GM12891 (cell line): ENCODE measurements at places on chromosomes 11 and 22.
A peak's percentile ranks its signal among the peaks of the same experiment; 100 is the strongest.

DNA sequence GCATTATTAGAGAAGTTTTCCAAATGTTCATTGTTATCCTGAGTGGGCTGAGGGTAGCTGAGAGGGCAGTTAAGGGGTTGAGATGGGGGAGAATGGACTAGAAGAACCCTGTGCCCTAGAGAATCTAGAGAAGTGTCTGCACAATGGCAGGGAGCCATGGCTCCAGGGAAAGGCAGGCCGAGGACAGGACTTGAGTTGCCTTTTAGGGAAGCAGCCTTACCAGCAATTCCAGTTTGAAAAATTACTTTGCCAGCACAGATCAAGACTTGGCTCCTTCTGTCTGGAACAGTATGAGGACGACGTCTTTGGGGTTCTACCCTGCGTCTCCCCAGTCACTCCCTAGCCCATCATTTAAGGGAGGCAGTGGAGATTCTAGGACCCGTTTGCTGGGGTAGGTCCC, 25.7 kb upstream of the MICAL3 start:
- DNase-seq = no peak

DNA sequence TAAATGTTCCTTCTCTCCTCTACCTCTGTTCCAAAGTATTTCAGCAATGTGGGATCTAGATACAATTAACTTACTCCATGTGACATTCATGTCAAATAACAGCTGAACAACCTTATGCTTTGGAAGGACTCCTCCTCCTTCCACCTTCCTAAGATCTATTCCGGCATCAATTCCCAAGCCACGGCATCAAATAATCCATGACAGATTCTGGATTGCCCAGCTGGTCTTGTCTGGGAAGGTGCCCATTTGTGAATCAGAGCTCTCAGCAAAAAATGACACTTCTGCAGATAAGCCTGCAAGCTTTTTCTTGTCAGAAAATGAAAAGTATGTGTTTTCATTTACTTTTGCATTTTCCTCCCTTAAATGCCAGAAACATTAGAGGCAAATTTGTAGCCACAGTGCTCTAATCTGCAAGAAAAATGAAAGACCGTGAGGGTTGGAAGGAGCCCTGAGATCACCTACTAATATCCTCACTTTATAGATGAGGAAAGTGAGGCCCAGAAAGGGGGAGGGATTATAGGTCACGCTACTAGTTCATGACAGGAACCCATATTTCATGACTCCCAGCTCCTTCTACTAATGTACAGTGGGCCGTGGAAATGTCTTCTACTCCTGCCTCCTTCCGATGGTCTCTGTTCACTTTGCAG, 124.0 kb downstream of the ME3 start:
- no peak for DNase-seq

- no peak for DNase-seq
Measured at GRCh38 chr22:43798492-43798891, 13.6 kb downstream of the EFCAB6 start.

DNA sequence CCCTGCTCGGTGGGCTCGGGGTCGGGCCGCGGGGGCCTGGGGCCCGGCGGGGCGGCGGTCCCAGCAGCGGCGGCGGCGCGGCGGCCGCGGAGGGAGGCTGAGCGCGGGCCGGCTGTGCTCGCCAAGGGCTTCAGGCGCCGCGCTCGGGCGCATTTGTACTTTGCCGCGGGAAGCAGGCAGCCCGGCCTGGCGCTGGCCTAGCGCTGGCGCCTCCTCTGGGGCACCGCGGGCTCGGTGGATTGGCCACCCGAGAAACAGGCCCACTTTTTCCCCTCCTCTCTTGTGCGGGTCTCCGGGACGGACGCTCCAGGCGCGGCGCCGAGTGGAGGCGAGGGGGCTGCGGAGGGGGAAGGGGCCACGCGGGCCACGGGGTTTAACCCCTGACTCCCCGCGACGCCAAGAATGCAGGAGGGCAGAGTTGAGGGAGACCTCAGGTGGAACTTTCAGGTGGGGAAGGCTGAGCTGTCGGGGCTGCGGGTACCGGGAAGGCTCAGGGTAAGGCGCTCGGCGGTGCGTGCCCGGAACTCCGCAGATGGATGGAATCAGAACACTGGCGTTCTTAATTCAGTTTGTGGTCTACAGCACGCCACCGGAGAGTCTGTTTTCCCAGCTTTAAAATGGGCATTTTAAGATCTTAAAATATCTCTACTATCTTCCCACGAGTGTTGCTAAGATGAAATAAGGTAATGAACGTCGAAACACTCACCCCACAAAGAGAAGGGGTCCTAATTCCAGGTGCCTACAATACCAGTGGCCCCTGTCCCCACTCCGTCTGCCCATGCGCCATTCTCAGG, at the start of gene CHRDL2:
Gene CHRDL2 (minus strand): TSS at position 126 of the 794 bp plus-strand sequence. CDS start 538 bp downstream, outside the sequence.
- no peak for DNase-seq

- no peak for DNase-seq
Measured at GRCh38 chr22:27912101-27912500, 7.0 kb downstream of the PITPNB start.

- DNase-seq = no peak
Measured at GRCh38 chr11:103942646-103943045, 93.8 kb upstream of the DDI1 start.

GRCh38 chr22:42560781-42561180, 7.0 kb downstream of the SERHL2 start:
- DNase-seq = no peak

- DNase-seq = no peak
Measured at GRCh38 chr22:33472462-33473344, 414.5 kb upstream of the SYN3 start.

GRCh38 chr11:122706291-122707088, 51.0 kb downstream of the UBASH3B start:
- no peak for DNase-seq

DNA sequence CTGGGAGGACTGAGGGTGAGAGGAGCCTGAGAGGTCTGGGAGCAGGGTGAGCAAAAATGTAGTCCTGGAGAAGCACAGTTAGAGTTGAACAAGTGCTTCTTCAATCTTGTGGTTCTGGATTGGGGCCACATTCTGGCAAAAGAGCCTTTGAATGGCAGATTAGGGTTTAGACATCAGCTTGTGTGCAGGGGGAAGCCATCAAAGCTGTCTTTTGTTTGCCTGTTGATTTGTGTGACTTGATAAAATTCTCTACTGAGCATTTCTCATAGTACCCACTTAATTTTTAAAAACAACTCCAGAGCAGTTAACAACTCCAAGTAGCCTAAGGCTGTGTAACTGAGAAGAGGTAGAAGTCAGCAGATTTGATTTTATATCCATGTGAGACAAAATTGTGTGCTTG, 166.2 kb downstream of the FAT3 start:
- no peak for DNase-seq

GRCh38 chr11:13686776-13687175, 18.3 kb downstream of the FAR1 start:
- no peak for DNase-seq

DNA sequence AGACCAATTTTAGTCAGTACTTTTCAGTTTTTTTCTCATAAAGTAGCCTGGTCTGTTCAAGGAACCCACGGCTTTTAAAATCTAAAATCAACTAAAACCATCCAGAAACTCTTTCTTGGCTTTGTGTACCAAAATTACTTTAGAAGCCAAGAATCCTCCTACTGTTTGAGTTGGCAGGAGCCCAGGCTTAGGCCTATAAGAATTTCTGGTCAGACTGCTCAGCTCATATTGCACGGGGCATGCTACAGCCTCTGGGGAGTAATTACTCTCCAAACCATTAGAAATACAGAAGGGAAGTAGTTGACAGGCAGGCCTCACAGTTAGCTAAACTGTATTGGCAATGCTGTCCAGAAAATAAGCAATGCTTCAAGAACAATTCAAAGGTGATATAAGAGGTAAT, 1862.9 kb upstream of the RAG2 start:
- DNase-seq = no peak

DNA sequence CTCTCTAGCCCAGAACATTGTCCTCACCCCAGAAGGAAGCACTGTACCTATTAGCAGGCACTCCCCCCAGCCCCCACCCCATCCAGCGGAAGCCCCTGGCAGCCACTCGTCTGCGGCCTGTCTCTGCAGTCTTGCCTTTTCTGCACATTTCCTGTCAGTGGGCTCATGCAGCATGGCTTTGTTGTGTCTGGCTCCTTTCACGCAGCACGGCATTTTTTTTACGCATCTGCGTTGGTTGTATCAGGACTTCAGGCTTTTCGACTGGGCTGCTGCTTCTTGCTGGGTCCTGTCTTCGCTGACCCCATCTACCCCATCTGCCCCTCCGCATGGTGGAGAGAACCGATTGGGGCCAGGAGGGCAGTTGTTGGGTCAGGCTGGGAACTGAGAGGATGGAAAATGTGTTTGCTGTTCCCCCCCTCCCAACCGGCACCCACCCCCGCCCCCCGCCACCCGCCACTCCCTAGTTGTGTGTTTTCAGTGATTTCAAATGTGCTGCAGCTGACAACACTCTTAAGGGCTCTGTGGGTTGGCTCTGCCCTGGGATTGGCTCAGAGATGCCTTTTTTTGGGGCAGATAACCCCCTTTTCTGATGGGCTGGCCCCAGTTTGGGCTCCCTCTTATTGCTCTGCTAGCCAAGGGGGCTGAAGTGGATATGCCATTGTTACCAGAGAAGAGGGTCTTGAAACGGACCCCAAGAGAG, 110.0 kb downstream of the KIAA1671 start:
- DNase-seq = no peak

DNA sequence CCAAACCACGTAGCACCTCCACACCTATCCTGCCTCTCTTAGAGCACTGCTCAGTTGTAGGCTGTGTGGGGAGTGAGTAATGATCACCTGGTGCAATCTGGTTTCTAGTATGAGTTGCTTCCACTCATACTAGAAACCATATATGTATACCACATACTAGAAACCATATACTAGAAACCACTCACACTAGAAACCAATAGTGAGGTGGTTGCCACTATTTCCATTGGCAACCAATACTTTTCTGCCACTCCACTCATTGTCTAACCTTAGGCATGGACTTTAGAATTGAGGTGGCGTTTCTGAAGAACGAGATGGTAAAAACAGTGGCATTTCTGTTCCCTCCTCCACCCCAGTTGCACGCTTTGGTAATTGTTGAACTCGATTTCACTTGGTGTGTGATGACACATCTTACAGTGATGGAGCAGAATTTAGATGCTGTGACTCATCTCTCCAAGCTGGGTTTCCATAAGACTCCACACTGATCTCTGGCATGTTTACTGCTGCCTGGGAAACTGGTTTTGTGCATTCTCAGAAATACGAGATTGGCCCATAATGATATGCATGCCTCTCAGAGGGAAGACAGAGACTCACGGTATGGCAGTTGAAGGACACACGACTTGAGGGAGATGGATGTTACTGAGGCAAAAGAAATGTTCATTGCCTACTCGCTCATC, 82.9 kb downstream of the KIRREL3 start:
- no peak for DNase-seq

GRCh38 chr22:33598821-33599220, 321.5 kb downstream of the LARGE1 start:
- no peak for DNase-seq

- DNase-seq = no peak
Measured at GRCh38 chr11:130448416-130449309, at the start of gene ADAMTS15. TSS of gene ADAMTS15 (plus strand) at chr11:130448645. CDS start at chr11:130448974, 329 bp downstream.

DNA sequence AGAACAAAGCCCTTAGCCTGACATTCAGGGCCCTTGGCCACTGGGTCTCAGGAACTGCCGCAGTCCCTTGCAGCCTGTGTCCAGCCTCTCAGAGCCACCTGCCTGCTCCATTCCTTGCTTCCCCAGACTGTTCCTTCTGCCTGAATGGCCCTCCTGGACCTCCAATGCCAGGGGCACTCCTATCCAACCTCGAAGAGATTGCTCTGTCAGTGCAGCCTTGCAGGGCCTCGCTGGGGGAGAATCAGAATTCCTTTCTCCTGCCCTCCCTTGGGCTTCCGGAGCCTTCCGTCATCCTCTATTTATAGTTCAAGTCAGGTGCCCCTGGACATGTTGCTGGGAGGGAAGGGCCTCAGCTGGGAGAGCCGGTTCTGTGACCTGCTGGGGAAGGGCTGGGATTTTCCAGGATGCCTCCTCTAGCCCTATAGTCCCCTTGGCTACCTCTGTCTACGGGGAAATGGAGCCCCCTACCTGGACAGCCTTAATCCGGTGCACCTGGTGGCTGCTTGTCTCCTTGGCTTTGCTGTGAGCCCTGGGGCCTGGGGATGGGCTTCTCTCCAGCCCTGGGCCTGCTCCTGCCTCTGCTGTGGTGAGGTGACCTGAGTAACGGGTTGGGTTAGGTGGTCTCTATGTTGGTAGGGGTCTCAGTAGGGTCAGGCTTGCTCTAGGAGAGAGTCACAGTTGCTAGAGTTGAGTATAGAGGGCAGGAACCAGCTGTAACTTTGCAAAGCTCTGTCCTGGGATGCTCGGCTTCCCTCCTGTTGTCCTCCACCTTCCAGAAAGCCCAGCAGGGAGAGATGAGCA, 45.9 kb upstream of the SYT7 start:
- DNase-seq = no peak

- DNase-seq = no peak
Measured at GRCh38 chr11:133082453-133082781, 449.9 kb downstream of the OPCML start.

DNA sequence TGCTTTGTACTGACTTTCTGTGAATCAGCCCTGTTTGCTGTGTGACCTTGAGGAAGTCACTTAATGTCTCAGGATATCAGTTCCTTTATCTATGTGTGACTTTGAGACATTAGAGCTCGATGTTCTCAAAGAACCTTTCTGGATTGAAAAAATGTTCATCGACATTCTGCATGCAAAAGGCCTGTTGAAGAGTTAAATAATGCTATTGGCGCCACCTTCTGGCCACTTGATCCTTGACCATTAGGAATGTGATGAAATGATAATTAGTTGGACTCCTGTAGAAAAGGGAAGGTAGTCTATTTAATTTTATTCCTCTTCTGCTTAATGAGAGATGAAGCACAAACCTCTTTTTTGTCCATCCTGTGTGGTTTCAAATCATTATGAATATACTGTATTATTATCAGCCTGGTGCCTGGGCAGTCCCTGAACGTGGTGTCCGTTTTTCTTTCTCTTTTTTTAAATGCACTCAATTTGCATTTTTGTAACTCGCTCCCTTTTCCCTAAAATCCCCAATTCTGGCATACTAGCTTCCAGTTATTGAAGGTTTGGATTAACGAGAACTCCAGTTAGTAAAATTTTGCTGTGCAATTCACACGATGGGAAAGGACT, 20.7 kb downstream of the ELF5 start:
- DNase-seq = peak; percentile 32

GRCh38 chr11:62883673-62884072, 3.0 kb downstream of the SLC3A2 start:
- DNase-seq = no peak

DNA sequence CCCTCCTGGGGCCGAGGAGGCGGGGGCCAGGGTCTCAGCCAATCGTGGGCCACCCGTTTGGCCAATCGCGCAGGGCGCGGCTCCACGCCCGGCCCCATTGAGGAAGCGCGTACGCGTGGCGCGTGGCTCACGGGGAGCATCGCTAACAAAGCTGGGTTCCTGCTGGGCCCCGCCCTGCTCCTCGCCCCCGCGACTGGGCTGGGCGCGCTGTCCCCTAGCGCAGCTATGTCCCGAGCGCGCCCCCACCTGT, 614 bp upstream of the ASCL2 start:
- DNase-seq = no peak

GRCh38 chr22:37229805-37230672, 14.0 kb downstream of the RAC2 start:
- DNase-seq = peak; percentile 88

GRCh38 chr22:22687638-22688500, 43.5 kb downstream of the GGTLC2 start:
- DNase-seq = no peak
